ENCODE measurements at places on chromosomes 11 and 22.

GRCh38 chr11:33227578-33228261 lies 29.5 kb upstream of the HIPK3 start:
- no peak for DNase-seq

GRCh38 chr11:134597452-134597851 lies 185.4 kb upstream of the B3GAT1 start:
- no peak for DNase-seq

DNA sequence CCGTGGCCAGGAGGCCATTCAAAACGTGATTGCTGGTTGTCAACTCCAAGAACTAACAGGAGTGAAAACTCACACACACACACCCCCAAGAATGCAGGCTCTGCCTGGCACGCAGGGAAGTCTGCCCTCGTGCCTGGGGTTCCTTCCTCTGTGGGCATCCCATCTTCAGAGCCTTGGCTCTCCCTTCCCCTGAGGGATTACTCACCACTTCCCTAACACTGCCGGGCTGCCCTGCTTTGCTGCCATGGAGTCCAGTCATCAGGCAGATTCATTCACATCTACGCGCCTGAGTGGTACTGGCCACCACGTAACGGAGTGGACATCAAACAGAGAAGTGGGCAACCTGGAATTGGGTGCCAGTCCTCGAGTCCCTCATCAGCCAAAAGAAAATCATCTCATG lies 120.7 kb upstream of the TMEM45B start:
- DNase-seq, result no peak

- DNase-seq, result no peak
These were observed 2.4 kb upstream of the ATL3 start for GRCh38 chr11:63673579-63673978.

DNA sequence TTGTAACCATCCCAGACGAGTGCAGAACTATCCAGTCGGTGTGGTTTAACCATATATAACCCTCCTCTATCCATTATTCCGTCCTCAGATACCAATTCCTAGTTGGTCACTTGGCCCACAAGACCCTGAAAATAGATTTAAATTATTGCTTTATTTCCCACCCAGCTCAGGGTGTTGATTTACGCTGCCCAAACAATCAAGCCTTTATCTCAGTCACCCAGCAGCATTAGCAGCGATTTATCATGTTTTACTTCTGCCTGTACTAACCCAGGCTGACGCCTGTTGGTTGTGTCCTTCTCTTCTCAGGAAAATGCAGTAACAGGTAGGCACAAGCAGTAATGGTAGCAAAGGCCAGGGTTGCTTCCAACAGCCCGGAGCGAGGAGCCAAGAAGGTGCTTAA lies 81.2 kb downstream of the DSCAML1 start:
- DNase-seq, result no peak

GRCh38 chr11:70710601-70711000 lies 312.3 kb downstream of the CTTN start:
- no peak for DNase-seq

DNA sequence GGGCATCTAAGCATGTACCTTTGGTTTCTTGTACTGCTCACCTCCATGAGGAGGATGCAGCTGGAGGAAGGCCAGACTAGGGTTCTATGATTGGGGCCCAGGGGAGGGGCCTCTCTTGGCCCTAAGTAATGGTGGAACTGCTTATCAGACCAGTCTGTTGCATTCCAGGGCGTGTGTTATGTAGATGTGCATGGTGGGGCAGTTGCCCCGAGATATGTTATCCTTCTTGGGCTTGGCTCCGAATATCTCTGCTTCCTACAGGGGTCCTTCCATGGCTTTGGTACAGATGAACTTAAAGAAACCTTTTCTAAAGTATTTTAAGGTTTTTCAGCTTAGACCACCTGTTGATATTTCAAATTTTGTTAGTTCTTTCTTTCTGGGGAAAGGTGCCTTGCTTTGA lies 126.0 kb downstream of the SWAP70 start:
- DNase-seq, result no peak

GRCh38 chr22:31899669-31900068 lies 44.7 kb upstream of the YWHAH start:
- no peak for DNase-seq

- no peak for DNase-seq
These were observed 112.8 kb downstream of the FBXO7 start for GRCh38 chr22:32587449-32587848.

- DNase-seq, result no peak
These were observed 41.4 kb upstream of the NFAM1 start for GRCh38 chr22:42473484-42474193.

GRCh38 chr22:47990481-47990880 lies 1228.0 kb downstream of the TBC1D22A start:
- DNase-seq, result no peak

GRCh38 chr22:32142600-32142999 lies 16.5 kb downstream of the C22orf42 start:
- DNase-seq, result peak; percentile 32

GRCh38 chr22:42587588-42588175 lies 27.0 kb downstream of the POLDIP3 start:
- no peak for DNase-seq

- DNase-seq, result no peak
These were observed 565.0 kb upstream of the CNTN5 start for GRCh38 chr11:98455500-98456307.

GRCh38 chr11:55658608-55659007 lies 3.4 kb upstream of the OR4C6 start:
- DNase-seq, result no peak

DNA sequence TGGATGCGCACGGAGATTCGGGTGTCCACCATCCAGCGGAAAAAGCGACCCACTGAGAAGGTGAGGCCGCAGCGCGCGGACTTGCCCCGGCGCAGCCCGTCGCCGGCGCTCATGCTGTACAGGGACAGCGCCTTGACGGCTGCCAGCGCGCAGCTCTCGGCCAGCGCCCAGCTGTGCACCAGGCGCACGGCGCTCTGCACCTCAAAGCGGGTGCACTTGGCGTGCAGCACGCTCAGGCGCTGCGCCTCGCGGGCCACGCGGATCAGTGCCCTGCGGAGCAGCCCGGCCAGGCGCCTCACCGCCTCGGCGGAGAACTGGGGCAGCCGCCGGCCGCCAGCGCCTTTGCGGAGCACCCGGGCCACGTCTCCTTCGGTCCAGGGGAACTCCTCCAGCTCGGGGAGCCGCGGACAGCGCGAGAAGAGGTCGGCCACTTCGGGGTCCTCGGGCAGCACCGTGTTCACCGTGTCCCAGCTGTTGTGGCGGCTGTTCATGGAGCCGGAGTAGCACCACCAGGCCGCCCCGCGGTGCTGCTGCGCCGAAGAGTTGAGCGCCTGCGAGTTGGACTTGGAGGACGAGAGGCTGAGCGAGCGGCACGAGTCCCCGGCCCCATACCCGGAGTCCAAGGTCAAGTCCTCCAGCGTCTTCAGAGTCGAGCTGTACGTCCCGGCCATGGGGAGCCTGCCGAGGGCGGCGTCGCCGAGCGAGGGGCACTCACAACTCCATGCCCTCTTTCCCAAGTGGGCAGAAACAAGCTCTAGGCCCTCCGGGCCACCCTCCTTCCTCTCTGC lies 703 bp downstream of the ABTB2 start:
- DNase-seq, result no peak

- DNase-seq, result no peak
These were observed 166.2 kb downstream of the NELL1 start for GRCh38 chr11:20835561-20835960.

DNA sequence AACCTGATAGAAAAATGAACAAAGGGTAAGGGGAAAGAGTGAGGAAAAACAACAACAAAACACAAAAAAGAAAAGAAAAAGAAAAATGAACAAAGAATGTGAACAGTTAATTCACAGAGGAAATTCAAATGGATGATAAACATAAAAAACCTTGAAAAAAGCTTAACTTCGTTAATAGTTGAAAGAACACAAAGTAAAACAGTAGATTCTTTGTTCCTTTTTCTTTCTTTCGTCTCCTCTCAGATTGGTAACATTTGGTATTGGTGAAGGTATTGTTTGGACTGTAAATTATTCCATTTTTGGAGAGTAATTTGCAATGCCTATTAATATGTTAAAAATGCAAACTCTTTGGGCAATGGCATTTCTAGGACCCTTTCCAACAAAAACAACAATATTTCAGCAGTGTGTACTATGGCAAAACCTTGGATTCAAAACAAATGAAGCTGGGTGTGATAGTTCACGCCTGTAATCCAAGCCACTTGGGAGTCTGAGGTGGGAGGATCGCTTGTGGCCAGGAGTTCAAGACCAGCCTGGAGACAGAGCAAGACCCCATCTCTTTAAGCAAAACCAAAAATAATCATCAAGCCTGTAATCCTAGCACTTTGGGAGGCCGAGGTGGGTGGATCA lies 3.3 kb upstream of the BACE1 start:
- no peak for DNase-seq

GRCh38 chr22:46650078-46650810 lies 30.1 kb downstream of the GRAMD4 start:
- no peak for DNase-seq

GRCh38 chr11:132538642-132539041 lies 993.7 kb downstream of the OPCML start:
- no peak for DNase-seq

- no peak for DNase-seq
These were observed 29.6 kb upstream of the OR5P2 start for GRCh38 chr11:7826324-7826723.

GRCh38 chr11:30436801-30437200 lies 113.9 kb downstream of the ARL14EP start:
- DNase-seq, result no peak

- DNase-seq, result peak; percentile 83
These were observed at the start of gene AGBL2 for GRCh38 chr11:47715082-47715669. AGBL2 (minus strand) TSS chr11:47715369; CDS start chr11:47714650, 719 bp downstream.

- DNase-seq, result no peak
These were observed 6.4 kb downstream of the RCE1 start for GRCh38 chr11:66849501-66850234.

- DNase-seq, result no peak
These were observed 31.9 kb downstream of the RASSF10 start for GRCh38 chr11:13040969-13041561.

- DNase-seq, result no peak
These were observed 52.7 kb upstream of the RRM1 start for GRCh38 chr11:4041731-4042391.

- DNase-seq, result no peak
These were observed 9.3 kb downstream of the CELSR1 start for GRCh38 chr22:46528121-46528610.

DNA sequence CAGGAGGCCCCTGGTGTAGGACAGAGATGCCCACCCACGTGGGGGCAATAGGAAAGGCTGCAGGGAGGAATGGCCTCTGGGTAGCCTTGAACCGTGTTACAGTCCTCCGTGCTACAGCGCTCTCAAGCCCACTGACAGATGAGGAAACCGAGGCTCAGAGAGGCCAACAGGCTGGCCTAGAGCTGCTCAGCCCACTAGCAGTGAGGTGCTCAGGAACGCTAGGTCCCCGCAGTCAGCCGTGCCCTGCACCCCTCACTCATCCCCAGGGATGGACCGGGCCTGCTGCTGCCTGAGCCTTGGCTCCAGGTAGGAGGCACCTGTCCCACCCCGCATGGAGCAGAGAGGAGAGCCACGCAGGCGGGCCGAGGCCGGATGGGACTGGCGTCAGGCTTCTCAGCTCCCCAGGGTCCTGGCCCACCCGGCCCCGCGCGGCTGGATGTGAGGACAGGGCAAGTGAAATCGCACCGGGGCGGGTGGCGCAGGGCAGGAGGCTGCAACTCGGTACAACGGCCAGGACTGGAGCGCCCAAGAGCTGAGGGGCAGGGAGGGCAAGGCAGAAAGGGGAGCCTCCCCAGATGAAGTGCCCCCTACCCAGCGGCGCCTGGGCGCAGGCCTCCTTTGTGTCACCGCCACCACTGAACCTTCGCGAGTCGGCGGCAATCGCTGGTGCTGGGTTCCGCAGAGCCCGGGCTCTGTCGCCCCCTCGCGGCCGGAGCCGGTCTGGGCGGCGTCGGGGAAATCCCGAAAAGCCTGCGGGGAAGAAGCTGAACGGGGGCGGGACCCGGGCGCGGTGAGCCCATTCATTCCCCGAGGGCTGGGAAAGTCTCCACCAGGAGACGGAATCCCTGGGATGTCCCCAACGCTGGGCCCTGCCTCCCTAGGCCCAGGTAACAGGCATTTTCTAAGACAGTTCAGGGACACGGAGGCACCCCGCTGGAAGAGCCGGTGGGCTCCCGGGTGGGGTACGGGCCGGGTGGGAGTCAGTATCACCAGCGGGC lies 8.4 kb upstream of the SLC2A11 start:
- DNase-seq, result peak; percentile 72

DNA sequence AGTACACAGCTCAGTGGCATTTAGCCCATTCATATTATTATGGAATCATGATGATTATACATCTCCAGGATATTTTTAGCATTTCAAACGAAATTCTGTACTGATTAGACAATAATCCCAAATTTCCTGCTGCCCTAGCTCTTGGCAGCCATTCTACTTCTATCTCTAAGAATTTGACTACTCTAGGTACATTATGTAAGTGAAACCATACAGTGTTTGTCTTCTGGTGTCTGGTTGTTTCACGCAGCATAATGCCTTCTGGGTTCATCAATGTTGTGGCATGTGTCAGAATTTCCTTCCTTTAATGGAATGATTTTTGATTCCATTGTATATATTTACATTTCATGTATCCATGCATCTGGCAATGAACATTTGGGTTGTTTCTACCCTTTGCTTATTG lies 517.7 kb downstream of the ETS1 start:
- DNase-seq, result no peak

GRCh38 chr11:70482529-70482917 lies 84.2 kb downstream of the CTTN start:
- DNase-seq, result no peak

- DNase-seq, result peak; percentile 64
These were observed 13.3 kb upstream of the PPP6R3 start for GRCh38 chr11:68447015-68447801.

- DNase-seq, result no peak
These were observed 28.1 kb downstream of the INTS4 start for GRCh38 chr11:77966338-77966737.

GRCh38 chr11:68523743-68524142 lies 63.2 kb downstream of the PPP6R3 start:
- no peak for DNase-seq

GRCh38 chr11:130064596-130064995 lies 5.1 kb upstream of the APLP2 start:
- DNase-seq, result no peak

- DNase-seq, result no peak
These were observed 34.4 kb downstream of the IGHMBP2 start for GRCh38 chr11:68938088-68938487.

DNA sequence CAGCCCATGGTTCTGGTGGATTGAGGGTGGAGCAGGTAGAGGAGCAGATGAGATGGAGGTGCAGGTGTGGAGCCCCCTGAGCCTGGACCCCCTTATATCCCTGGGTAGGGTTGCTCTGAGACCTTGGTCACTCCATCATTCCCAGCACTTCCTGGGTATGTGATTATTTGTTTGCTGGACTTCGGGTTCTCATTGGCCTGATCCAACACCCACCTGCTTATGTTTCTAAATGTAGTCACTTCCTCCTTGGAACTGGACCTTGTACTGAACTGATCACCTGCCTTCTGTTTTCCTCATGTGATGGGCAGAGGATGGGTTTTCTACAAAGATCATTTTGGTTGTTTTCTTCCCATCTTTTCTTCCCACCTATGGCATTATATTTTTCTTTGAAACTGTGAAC lies at the start of gene KRTAP5-4:
Gene KRTAP5-4 (minus strand): TSS at position 53 of the 400 bp plus-strand sequence. CDS start 45 bp downstream, at position 8.
- no peak for DNase-seq
